Activated CD4-positive, alpha-beta T cell treated with anti-CD3 and anti-CD28 coated beads, Interleukin-2, amount 50 U/mL, for 48 hours (primary cell): ENCODE measurements at places on chromosomes 3 and 15.

DNA sequence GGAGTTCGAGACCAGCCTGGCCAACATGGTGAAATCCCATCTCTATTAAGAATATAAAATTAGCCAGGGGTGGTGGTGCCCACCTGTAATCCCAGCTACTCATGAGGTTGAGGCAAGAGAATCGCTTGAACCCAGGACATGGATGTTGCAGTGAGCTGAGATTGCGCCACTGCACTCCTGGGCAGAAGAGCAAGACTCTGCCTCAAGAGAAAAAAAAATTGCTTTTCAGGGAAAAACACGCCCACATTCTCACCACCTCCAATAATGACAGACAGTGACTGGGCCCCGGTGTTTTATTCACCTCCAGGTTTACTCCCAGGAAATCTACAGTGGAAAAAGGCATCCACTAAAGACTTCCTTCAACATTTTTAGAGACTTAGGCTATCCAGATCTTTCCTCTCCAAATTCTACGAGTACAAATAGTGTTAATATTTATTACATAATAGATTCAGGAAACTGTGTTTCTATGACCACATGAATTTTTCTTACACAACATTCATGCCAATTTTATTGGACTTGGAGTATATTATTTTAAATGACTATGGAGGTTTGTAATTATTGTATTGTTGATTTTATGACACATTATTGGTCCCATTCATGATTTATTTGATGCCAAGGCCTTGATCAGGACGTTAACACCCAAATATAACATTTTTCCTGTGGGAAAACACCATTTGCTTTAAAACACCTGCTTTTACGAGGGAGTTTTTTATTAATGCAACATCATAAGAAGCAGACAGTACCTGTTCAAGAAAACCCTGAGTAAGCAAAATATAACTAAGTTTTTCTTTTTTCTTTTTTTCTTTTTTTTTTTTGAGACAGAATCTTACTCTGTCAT lies 26.6 kb downstream of the IGF2BP2 start:
- no peak for DNase-seq

DNA sequence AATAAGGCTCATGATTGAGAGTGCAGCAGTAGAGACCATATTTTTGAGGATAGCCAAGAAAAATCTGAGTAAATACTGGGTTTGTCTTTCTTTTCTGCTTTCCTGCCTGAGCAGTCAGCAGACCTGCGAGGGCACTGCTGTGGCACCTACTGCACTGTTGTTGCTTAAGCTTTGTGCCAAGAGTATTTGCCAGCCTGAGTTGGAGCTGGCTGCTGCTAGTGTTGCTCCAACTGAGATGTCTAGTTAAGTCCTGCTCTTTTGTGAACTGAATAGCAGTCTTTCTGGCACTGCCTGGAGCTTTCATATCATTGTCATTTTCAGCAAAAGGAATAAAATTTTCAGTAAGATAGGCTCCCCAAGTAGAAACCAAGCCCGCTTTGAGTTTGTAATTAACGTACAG lies 214.5 kb upstream of the P2RY1 start:
- DNase-seq, result no peak

DNA sequence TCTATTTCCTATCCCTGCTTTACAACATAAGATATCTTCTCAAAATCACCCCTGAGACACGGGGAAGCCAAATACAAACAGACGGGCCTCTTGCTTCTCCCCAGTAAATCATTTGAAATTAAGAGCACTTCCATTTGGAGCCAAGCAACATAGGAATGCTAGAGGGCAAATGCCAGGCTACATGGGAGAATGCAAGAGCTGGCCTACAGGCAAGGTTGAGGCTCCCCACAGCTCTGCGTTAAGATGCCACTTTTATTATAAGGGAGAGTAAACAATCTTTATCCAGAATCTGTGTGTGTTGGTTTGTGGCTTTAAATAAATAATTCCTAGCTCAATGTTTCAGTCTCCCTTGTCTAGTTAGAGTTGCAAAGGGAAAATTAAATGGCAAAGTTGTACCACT lies 305.1 kb upstream of the KCNH8 start:
- no peak for DNase-seq

DNA sequence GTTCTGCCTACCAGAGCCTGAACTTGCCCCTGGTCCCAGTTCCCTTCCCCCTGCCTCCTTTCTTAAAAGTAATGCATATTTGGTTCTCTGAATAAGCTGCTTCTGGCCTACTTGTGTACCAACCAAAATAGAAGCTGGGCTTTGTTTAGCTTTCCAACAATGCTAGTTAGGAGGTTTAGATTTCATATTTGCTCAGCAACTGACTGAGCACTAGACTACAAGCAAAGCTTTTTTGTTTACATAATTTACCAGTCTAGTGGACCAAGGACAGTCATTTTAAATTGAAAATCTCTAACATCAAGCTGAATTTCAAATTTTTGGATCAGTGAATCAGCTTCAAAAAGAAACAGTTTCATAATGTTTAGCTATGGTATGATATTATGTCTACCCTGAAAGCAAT lies 331.2 kb downstream of the ULK4 start:
- no peak for DNase-seq

DNA sequence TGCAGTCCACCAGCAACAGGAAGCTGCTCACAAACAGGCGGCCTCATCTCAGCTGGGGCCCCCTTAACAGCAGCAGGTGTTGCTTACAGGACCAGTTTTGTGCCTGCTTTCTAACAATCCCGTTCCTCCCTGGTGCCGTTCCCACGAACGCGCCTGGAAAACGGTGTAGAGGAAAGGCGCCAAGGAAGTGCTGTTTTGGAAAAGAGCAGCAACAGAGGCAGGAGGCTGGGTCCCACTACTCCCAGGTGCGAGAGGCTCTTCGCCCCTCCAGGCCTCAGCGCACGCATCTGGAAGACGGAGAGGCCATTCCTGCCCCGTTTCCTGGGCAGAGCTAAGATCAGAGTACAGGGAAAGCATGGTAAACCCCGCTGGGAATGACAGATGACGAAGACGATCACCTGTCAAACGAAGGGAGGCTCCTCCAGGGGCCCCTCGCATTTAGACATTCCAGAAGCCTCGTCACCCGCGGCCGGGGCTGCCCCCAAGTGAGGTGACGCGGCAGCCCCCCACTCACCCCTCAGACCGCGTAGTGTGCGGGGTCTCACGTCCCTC lies 603 bp downstream of the SCAPER start:
- peak; percentile 13 for DNase-seq

GRCh38 chr3:48399387-48400172 lies 27.6 kb downstream of the FBXW12 start:
- no peak for DNase-seq

GRCh38 chr3:113744941-113745755 lies 901 bp downstream of the NAA50 start:
- DNase-seq, result peak; percentile 75

- DNase-seq, result no peak
Observed at GRCh38 chr3:101758224-101758623, 20.8 kb upstream of the NXPE3 start.

DNA sequence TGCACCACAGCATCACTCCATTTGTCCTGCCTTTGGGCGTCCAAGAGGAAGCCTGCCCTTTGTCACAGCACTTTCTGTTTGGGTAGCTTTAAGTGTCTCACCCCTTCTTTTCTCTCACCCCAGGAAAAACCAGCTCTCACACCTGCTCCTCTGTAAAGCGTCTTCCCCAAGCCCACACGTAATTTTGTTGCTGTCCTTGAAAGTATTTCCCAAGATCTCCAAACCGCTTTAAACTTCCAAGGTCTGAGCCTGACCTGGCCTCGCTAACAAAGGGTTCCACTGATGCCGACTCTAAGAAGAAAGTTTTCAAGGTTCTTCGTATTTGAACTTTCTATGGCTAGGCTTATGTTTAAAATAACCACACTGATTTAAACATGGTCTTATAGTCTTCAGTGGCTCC lies 5.3 kb downstream of the ABHD2 start:
- DNase-seq, result no peak

DNA sequence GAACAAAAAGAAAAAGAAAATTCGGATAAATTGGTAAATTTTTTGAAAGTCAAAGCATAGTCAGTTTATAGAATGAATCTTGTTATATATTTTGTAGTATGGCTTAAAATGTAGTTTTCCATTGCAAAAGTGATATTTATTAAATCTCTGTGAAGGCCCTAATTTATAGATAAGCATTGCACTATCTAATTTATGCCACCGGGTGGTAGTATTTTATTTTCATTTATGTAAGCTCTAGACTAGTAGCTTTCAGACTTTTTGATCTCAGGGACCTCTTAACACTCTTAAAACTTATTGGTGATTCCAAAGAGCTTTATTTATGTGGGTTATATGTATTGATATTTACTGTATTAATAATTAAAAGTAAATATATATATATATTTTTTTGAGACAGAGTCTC lies 133.9 kb upstream of the LRRFIP2 start:
- DNase-seq, result no peak

DNA sequence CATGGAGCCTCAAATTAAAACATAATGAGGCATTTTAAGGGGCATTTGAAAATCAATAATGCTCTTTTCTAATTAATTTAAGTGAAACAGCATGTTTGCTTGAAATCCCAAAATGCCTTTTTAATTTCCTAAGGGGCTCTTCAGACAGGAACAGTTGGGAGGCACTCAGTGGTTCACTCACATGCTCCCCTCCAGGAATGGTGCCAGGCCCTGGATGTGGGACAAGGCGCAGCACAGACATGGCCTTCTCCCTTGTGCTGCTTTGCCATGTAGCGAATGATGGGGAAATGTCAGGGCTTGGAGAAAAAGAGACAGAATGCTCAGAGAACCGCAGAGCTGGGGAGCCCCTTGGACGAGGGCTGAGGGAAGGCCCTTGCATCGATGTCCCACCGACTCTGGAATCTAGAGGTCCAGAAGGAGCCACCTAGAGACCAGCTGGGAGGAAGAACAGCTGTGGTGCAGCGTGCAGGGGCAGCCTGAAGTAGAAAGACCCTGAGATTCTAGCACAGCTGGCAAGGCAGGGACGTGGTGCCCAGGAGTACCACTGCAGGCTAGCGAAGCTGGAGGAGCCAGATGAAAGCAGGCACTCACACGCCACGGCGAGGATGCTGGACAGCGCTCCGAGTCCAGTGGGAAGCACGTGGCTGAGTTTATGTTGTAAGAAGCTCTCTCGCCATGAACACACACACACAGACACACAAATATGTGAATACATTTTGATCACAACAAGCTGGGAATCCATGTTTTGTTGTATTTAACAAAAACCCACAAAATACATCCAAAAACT lies 27.0 kb downstream of the NSMCE3 start:
- no peak for DNase-seq

- peak; percentile 78 for DNase-seq
Observed at GRCh38 chr3:132029182-132029902, 5.5 kb downstream of the CPNE4 start.

GRCh38 chr3:178634975-178635374 lies 98.7 kb downstream of the KCNMB2 start:
- no peak for DNase-seq

- no peak for DNase-seq
Observed at GRCh38 chr3:64349551-64349950, 124.3 kb upstream of the PRICKLE2 start.

- no peak for DNase-seq
Observed at GRCh38 chr3:175093748-175094147, 234.6 kb downstream of the NAALADL2 start.

- no peak for DNase-seq
Observed at GRCh38 chr15:44034933-44035624, 160.0 kb downstream of the FRMD5 start.

GRCh38 chr3:10574101-10574620 lies 68.8 kb upstream of the ATP2B2 start:
- no peak for DNase-seq

GRCh38 chr3:195160257-195160898 lies 110.6 kb downstream of the XXYLT1 start:
- DNase-seq, result no peak

DNA sequence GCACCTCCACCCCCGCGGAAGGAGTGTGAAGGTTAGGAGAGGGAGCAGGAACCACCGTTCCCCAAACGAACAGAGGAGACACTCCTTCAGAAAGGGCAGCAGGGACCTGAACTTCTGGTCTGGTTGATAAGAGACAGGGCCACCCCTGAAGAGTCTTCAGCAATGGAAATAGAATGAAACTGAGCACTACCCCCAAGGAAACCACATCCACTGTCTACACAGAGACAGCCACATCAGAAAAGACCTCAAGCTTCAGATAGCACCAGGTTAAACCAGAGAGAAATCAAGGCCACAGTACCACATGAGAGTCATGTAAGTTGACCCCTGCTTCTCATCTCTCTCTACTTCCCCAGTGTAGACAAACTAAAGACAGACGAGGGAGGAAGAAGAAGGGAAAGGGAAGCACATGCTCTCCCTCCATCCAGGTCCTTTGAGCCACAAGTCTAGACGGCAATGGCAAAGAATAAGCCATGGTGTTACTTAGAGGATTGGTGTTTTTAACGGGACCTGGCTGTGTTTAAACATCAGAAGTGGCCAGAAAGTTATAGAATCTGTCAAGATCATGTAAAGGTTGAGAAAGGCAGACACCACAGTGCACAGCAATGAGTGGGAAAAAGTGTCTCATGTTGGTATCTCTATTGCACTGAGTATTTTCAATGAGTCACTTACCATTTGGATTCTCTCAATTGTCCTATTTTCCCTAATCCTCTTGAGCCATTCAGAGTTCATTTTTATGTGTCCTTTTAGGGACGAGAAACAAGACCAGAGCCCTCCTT lies 31.4 kb upstream of the CTNNB1 start:
- no peak for DNase-seq

GRCh38 chr15:82942691-82943090 lies 9.8 kb downstream of the HOMER2 start:
- DNase-seq, result no peak

GRCh38 chr3:123163141-123163540 lies 38.6 kb upstream of the SEC22A start:
- DNase-seq, result no peak

GRCh38 chr15:72368325-72368724 lies 7.5 kb downstream of the HEXA start:
- no peak for DNase-seq

DNA sequence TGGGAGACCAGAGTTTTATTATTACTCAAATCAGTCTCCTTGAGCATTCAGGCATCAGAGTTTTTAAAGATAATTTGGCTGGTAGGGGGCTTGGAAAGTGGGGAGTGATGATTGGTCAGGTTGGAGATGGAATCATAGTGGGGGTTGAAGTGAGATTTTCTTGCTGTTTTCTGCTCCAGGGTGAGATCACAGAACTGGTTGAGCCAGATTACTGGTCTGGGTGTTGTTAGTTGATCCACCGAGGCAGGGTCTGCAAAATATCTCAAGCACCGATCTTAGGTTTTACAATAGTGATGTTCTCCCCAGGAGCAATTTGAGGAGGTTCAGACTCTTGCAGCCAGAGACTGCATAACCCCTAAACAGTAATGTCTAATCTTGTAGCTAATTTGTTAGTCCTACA lies 141.0 kb downstream of the OTOL1 start:
- no peak for DNase-seq

GRCh38 chr3:153246806-153247205 lies 84.8 kb downstream of the RAP2B start:
- no peak for DNase-seq

DNA sequence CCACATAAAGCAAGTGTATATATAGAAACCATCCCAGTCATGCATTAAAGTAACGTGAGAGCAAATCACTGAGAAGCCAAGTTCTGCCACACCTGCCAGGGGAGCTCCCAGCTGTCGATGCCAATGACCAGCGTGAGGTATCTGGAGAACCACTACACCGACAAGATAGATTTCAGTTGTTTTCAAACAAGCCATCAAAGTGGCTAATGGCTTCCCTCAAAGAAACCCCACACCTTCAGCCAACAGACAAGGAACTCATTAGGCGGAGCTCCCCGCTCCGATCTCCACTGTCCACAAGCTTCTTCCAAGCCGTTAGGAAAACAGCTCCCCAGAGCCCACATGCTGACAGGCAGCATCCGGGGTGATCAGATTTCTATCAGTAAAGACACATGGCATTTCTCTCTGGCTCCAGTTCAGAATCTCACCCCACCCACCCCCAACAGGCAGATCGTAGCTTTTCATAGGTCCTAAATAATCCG lies 54.2 kb upstream of the SPATA12 start:
- no peak for DNase-seq

GRCh38 chr15:82298520-82298919 lies 35.9 kb downstream of the SAXO2 start:
- DNase-seq, result peak; percentile 48
